ENCODE measurements at places on chromosomes 4 and X.

DNA sequence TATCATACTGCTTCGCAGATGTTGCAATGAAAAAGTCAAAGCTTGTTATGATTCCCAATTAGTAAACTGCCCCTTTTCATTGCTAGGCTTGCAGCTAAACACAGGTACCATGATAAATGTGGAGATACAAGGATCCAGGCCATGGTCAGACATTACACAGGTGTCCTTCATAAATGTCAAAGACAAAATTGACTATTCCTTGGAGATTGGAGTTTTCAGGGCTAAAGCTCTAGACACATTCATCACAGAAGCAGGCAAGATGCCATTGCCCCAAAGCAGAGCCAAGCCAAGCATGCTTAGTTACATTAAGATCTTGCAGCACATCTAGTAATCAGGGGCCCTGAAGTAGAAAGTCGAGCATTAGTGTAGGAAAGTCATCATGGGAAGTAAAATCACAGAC is 111.3 kb upstream of the INTU start:
- no peak for DNase-seq

GRCh38 chrX:149471397-149471796 is 33.7 kb downstream of the IDS start:
- no peak for DNase-seq

GRCh38 chrX:112784692-112785091 is 55.9 kb downstream of the AMOT start:
- DNase-seq, result no peak

DNA sequence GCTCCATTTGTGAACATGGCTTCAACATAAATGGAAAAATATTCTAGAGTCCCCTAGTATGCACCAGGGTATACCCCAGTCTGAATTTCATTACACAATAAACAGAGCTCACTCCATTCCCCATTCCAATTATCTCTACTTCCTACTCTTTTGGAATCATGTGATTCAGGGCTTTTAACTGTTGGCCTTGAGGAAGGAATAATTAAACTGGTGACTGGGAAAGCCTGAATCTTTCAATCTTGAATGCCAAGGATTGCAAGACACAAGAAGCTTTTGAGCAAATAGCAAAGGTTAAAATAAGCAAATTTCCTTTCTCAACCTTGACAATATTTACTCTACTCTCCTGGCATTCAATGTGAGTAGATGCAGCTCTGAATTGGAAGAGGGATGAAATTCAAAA is 77.5 kb upstream of the INPP4B start:
- DNase-seq, result no peak

DNA sequence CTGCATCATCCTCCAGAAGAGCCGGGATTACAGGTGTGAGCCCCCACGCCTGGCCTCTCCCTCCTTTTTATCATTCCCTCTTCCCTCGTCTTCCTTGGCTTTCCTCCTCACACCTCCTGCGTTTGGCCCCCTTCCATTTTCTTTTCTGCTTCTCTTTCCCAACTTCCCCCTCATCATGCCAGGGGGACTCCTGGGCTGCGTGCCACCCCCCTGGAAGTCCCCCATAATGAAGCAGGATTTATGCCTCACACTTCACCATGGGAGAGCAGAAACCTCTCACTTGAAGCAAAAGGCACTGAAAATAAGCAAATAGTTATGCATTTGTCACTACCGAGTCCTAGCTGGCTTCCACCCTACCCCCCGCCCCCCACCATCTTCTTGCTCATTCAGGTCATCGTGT is 7.9 kb downstream of the TKTL1 start:
- no peak for DNase-seq

- no peak for DNase-seq
These were observed 142.2 kb upstream of the KCNIP4 start for GRCh38 chr4:22090661-22091351.

Data from colonic mucosa (tissue), 4 donors.